ENCODE measurements at places on chromosomes 16 and 17.

DNA sequence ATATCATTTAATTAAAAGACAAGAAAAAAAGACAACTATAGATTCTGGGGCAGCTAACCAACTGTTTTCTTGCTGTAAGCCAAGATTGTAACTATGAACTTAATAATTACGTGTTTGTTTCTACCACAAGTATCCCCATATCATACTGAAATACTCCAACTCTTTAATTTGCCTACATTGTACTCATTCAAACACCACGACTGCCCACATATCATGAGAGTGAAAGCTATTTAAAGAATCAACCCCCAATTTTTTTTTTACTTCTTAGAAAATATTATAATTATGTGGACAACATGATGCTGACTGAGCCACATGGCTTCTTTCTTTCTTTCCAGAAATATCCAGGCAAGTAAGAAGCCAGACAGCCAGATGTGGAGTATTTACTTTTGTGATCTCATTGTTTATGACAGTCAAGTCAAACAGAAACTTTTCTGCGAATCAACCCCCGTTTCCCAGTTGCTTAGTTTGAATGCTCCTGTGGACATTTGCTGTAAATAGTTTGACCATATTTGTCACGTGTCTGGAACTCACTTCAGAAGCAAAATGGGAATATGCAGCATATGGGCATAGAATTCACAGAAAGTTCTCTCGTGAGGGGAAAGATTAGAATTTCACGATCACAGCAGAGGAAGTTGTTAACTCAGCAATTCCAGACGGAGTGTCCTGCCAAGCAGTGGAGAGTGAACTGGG is 126.8 kb upstream of the PSMD7 start:
- no peak for DNase-seq

DNA sequence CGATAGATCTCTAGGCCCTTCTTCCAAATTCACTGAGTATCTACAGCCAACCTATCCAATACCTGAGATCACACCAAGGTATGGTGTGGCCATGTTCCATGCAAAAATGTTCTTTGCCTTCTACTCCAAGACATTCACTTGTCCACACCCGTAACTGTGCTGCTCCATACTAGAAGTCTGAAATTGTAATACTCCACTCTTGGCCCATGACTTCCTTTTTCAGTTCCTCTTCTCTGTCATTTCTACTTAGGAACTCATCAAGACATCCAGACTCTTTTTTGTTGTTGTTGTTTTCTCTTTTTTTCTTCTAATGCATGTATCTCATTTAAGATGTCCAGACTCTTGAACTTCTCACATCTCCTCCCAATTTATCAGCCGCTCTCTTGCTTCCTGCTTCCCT is 42.5 kb upstream of the KSR1 start:
- DNase-seq = no peak

GRCh38 chr17:41907185-41907556 is 11.6 kb downstream of the ACLY start:
- no peak for DNase-seq

GRCh38 chr16:49855280-49855821 is 561 bp downstream of the ZNF423 start:
- DNase-seq = no peak

GRCh38 chr16:51550800-51551347 is 399.8 kb upstream of the SALL1 start:
- no peak for DNase-seq

DNA sequence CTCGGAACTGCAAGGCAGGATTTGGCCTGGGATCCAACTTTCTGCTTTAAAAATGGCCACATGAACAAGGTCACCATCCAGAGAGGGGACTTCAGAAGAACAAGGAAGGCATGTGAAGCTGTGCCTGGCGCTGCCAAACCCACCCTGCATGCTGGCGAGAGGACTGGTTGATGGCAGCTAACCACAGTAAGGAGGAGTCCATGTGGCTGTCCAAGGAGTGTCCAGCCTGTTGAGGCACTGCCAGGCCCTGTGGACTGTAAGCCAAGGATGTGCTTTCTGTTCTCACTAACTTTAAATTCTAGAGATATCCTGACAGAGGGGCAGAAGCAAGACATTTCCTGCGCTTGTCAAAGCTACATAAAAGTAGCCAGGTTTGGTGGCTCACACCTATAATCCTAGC is 40.4 kb downstream of the CDK5R1 start:
- DNase-seq = no peak

DNA sequence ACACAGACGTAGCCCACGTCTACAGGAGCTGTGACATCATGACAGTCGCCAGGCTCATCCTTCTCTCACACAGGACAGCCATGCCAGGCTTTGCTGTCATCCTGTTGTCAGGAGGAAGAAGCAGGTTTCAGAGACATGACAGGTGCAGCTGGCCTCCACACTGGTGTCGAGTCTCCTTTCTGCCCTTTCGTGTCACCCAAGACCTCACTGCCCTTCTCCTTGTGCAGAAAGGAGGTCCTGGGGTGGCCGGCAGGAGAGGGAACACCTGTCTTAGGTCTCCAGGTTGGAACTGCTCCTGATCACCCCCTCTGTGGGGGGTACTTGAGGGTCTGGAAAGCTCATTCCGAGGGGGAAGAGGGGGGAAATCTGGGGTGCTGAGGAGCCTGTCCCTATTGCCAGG is 41.6 kb upstream of the IRF8 start:
- no peak for DNase-seq

DNA sequence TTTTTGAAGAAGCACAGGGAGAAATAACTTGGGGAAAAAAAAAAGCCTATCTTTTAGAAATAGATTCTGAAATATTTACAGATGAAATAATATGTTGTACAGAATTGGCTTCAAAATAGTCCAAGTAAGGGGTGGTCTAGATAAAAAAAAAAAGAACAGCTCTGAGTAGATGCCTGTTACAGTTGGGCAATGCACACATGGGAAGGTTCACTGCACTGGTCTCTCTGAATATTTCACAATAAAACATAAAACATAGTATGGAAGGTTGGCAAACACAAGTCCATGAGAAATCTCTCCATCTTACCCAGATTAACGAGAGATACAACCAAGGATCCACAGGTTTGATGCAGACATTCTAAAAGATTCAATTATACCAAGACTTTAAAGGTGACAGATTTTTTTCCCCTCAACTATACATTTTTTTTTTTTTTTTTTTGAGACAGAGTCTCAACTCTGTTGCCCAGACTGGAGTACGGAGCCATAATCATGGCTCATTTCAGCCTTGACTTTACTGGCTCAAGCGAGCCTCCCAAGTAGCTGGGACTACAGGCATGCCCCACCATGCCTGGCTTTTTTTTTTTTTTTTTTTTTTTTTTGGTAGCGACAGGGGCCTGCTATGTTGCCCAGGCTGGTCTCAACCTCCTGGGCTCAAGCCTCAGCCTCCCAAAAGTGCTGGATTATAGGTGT is 58.0 kb downstream of the KANSL1 start:
- DNase-seq = no peak

- DNase-seq = no peak
These were observed 11.6 kb downstream of the ST6GALNAC1 start for GRCh38 chr17:76631821-76632565.

DNA sequence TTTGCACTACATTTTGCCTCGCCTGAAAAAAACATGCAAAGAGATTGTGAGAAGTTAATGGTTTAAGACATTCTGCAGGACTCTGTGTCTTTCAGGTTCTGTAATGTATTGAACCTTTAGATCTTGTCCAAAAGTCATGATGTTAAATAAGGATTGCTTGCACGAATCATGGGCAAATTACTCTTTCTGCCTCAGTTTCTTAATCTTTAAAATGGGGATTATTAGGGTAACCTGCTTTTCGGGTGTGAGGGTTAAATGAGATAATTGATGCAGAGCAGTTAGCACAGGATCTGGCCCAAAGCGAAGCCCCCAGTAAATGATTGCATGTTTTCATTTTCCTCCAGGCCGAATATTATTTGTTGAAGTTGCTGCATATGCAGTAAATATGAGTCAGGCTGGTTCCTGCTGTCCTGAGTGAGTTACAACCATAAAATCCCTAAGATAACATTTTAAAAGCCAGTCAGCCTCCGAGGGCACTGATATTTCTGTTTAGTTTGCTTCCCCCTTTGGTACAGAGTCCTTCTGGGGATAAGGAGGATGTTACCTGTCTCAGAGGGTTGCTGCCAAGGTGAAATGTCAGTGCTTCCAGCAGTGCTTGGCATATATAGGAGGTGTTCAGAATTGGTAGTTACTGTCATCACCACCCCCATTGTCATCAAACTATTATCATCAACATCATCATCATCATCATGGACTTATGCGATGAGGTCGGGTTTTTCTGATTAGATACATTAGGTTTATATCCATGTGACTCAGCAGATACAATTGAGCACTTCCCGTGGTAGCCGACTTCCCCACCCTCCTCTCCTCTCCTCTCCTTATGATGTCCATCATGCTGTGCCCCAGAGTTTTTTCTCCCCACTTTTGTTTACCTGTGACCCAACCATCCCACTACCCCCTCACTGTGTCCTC is 20.6 kb upstream of the ARHGAP17 start:
- no peak for DNase-seq

DNA sequence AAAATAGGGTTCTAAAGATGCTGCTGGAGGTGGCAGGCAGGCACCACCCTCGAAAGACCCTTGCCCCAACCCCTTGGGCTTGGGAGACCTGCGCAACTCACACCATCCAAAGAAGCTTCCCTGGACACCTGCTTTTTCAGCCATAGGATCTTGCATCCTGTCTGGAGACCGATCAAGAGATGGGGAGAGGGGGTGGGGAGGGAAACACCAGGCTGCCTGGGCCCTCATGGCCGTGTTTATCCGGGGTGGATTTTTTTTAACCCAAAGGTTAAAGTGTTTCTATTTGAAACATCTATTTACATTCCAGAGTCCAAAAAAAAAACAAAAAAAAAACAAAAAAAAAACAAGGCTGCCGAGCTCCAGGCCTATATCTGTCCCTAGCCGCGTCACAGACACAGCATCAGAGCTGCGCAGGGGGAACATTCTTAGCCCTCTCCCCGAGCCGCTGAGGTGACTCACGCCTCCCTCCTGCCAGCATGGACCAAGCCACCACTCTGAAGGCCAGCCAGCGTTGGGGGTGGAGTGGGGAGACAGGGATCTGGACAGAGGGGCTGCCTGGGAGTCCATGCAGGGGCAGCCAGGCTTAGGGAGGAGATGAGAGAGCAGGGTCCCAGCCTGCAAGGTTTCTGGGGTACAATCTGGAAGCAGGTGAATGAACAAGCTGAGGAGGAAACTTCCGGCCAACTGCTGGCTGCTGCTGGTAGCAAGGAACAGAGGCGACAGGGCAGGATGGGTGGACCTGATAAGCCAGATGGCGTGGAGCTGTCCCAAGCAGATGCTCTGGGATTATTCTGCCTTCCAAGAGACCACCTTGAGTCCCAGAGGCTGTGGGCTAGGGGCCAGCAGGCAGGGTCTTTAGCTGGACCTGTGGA is 14.8 kb downstream of the HDAC5 start:
- no peak for DNase-seq

DNA sequence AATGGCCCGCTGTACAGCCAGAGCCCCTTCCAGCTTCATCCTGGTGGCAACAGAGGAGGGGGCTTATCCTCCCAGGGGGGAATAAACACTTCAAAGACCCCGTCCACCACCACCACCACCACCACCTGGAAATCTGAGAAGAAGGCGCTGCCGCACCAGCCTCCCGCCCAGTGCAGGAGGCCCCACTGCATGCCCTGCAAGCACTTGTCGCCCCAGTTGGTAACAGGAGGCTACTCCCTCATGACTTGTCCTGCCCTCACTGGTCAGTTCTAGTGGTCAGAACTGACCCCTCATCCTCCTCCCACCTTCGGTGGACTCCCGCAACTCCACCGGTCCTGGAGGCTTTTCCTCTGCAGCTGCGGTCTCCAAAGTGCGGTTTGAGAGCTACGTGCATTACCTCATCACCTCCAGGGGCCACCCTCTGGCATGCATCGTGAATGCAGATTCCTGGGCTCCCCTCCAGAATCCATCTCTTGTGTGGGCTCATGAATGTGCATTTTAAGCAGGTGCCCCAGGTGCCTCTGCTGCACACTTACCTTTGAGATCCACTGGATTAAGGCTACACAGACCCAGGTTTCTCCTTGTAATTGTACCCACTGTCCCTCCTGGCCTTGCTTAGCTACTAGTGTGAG is 71.8 kb downstream of the SRCIN1 start:
- DNase-seq = no peak

DNA sequence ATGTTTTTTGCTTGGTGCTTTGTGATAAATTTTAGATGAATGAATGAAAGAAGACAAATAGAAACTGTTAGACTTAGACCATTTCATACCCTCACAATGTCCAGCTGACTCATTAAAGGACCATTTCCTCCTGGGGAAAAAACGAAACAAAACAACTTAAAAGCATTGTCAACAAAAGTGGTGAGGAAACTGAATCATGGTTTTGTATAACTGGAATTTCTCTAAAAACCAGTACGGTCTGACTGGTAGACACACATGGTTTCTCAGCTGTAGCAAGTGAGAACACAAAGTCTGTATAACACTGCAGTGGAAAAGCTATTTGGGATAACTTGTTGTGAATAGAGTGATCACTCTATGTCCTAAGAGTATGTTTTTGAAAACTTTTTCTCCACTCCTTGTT is 5.3 kb upstream of the DDX52 start:
- no peak for DNase-seq

- DNase-seq = no peak
These were observed 11.3 kb downstream of the STX1B start for GRCh38 chr16:30998852-30999761.

GRCh38 chr17:16913463-16913862 is 58.5 kb downstream of the TNFRSF13B start:
- DNase-seq = no peak

Data from hematopoietic multipotent progenitor cell treated with erythropoietin and hydrocortisone succinate and interleukin-3 and kit ligand, for 15 days (in vitro differentiated cells).